ENCODE measurements at places on chromosomes 12 and 14. TPM values are rescaled to one million over a fixed set of nuclear protein-coding genes. Genes with fewer than 3 reads are reported as not detected.

DNA sequence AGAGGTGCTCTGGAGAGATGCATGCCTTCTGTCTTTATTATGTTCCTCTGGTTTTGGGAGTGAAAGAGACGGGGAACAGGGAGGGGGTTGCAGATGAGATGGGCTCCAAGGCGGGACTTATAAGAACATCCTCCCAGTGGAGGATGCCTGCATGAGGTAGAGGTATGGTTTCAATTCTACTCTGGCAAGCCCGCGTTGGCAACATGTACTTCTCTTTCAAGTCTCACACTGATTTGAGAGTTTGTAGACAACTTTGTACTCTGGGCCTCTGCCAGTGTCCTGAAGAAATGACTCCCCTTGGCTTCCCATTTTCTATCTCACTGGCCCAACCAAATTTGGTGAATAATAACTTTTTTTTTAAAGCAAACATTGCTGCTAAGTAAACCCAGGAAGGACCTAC lies 121.3 kb downstream of the C12orf75 start:
- no peak for DNase-seq

Gene PRKD1
- not detected for total RNA-seq

DNA sequence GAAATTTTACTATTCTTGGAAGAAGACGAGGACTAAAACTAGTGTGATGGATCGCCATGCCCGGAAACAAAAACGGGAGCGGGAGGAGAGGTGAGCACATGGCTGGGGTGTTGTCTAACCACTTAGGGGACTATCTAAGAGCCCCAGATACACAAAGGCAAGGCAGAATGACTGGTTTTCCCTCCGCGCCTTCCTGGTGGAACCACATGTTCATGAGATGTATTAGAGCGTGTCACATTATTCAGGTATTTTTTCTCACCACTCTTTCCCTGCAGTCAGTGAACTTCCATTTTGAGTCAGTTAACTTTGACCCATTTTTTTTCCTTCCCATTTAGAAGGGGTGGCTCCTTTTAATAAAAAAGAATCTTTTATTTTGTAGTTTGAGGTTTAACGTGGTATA lies 68.8 kb upstream of the TRAF3 start:
- no peak for DNase-seq

DNA sequence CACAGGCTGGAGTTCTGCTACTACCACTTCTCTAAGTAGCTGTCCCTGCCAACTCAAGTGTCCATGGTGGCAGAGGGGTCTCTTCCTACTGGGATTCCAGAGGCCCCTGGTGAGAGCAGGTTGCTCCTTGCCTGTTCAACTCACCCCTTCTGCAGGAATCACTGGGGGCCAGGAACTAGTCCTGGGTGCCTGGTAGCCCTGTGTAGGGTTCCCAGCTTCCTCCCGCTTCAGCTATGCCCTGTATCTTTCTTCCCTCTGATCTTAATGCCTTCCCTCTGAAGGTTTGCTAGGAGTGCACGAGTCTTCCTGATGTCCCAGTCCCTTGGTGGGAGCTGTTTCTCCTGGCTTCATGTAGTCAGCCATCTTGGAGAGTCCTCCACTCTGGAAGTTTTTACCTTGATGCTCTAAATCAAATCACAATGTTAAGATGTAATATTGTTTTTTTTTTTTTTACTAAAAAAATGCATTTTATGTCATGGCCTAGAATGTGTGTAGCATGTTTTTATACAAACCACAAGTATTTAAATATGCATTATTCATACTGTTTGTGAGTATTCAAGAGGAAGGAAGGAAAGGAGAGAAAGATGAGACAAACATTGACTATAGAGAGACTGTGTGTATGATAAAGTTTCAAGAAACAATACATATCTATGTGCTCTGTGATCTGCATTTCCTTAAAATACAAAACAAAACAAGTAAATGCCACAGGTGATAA lies 54.7 kb downstream of the FRS2 start:
- no peak for DNase-seq

DNA sequence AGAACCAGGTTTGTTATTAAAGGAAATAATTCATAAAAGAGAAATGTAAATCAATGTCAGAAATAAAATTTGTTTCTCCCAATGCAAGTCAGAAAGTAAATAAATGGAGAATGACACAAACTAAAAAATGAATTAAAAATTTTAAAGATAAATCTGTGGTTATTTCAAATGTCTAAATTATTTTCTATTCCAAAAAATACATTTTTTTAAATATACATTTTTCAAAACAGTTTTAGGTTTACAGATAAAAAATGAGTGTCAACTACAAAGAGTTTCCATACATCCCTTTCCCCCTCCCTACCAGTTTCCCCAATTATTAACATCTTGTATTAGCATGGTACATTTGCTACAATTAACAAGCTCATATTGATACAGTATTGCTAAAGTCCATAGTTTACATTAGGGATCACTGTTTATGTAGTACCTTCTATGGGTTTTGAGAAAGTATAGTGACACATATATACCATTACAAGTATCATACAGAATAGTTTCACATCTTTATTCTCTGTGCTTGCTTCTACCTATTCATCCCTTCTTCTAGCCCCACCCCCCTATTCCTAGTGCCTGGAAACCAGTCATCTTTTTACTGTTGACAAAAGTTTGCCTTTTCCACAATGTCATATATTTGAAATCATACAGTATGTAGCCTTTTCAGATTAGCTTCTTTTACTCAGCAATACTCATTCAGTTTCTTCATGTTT lies 104.2 kb downstream of the RALGAPA1 start:
- DNase-seq: no peak

- DNase-seq: no peak
Observed at GRCh38 chr14:50979941-50980850, 35.9 kb upstream of the PYGL start.

GRCh38 chr12:115837220-115837619 lies 440.3 kb downstream of the MED13L start:
- DNase-seq: no peak

DNA sequence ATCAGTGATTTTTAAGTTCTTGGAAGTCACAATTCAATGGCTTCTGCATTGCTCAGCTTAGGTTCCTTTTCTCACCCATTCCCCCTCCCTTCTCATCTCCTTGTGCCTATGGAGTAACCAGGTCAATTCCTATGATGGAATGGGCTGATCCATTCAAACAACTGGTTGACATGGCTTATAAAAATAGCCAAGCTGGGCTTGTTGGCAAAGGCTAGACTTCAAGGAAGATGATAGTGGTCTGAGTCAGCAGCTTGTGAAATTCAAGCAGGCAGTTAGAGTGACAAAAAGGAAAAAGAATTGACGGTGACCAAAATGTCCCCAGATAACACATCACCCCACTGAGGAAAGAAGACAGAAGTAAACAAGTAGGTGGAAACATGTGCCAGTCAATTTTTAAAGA lies 119.9 kb upstream of the PCED1B start:
- DNase-seq: no peak

Gene KRT2
- total RNA-seq: 0.62 TPM

DNA sequence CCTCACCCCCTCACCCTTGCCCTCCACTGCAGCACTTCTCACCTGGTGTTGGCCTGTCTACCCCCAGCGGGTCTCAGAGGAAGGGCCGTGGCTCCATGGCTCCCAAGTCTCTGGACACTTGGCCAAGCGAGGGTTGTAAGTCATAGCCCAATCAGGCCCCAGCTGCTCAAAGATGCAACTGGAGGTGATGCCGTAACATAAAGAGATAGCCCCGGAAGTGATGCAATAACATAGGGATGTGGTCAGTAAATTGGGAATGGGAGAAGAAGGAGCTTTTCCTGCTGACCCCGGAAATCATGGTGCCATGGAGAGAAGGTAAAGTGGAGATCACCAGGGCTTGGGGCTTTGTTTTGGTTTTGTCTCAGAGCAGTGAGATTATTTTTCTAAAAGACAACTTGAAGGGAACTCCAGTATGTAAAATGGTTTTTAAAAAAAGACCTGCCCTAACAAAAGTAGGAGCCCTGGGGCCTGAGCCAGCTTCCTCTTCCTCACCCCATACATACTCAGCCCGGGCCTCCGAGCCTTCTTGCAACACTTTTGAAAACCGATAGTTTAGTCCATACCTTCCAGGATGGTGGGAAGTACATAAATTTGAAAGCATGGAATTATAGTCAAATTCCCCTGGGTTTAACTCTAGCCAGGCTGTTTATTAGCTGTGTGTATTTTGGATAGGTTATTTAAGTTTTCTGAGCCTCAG lies 212.5 kb downstream of the CRADD start:
- no peak for DNase-seq

- DNase-seq: peak; percentile 27
Observed at GRCh38 chr12:15584366-15585041, 204.7 kb downstream of the EPS8 start.

GRCh38 chr12:121590476-121591143 lies 9.8 kb upstream of the KDM2B start:
- peak; percentile 75 for DNase-seq

Gene WBP11
- total RNA-seq: 106 TPM

Gene DEPDC4
- 0.81 TPM for total RNA-seq

- DNase-seq: no peak
Observed at GRCh38 chr14:36028218-36028617, 148.3 kb downstream of the PTCSC3 start.

DNA sequence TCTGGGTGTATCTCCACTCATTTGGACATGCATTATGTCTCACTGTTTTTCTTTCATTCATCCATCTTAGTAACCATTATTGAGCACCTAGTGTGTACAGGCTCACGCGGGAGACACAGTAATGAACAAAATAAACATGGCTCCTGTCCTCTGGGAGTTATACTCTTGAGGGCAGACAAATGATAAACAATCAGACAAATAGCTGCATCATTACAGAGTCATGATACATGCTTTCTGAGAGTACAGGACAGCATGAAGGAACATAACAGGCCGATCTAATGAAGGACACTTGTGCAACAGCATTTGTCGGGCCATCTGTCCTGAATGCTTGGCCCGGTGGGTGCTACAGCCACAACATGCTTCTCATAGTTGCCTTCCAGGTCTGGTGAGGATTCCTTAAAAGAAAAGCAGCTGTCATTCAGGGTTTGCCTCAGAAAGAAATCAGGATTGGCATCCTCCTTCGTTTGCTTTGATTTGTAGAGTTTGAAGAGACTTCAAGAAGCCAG lies 77.2 kb upstream of the EGLN3 start:
- DNase-seq: no peak

DNA sequence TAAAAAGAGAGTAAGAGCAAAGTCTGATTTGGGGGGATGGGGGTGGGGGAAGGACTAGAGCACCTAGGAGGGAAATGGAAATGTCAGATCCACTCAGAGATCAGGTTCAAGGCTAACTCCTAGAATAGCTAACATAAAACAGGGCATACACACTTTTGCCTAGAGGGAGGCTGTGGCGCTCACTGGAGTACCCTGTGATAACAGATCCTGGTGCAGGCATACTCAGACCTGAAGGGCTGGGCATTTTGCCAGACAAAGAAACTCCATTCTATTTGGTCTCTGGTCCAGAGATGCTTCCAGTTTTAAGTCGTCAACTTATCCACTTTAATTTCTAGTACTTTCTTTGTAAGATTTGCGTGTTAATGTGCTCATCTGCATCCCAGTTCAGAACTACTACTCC lies 5.8 kb downstream of the CTDSP2 start:
- DNase-seq: no peak

DNA sequence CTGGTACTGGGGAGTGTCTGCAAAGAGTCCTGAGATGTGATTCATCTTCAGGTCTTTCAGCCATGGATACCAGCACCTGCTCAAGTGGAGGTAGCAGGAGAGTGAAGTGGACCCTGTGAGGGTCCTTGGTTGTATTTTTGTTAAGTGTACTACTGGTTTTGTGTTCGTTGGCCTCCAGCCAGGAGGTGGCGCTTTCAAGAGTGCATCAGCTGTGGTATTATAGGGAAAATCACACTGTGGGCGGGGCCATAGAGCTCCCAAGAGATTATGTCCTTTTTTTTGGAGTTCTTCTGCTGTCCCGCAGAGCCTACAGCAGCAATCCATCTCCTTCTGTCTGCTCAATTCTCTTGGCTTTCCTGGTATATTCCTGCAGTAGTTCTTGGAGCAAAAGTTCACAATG lies 66.8 kb downstream of the SPATA7 start:
- DNase-seq: no peak

Gene BLOC1S1
- total RNA-seq: 65.7 TPM

GRCh38 chr12:12676605-12677004 lies 19.4 kb downstream of the GPR19 start:
- DNase-seq: no peak

Gene ALX1
- not detected for total RNA-seq

- DNase-seq: no peak
Observed at GRCh38 chr12:12718381-12718759, 1.2 kb downstream of the CDKN1B start.

DNA sequence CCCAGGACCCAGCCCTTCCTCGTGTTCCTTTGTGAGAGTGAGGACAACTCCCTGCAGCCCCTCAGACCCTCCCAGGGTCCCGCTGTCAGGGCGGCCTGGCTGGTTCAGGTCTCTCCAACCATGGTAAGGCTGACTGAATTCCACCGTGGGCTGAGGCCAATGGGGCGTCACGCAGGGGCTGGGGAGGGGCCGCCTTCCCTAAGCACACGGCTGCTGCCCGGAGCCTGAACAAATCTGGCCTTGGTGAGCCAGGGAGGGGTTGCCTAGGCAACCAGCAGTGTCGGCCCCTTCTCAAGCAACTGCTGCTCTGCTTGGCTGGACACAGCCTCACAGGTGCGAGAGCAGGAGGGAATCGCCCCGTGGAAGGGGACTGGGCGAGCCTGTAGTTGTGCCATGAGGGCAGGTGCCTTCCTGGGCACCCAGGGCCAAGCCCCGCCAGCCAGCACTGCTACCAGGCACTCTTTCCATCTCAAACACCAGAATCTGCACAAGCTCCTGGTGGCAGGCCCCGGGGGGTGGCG lies 37.0 kb upstream of the GALNT9 start:
- DNase-seq: no peak

Gene BORCS5
- total RNA-seq: 12.4 TPM

Gene MAP1LC3B2
- total RNA-seq: 1.1 TPM

- no peak for DNase-seq
Observed at GRCh38 chr14:81485372-81485771, 48.3 kb downstream of the SEL1L start.

- no peak for DNase-seq
Observed at GRCh38 chr12:14366209-14367039, 942 bp downstream of the ATF7IP start.

Gene MDGA2
- not detected for total RNA-seq

Gene BEGAIN
- 1.4 TPM for total RNA-seq

GRCh38 chr12:128323145-128323920 lies 56.4 kb downstream of the TMEM132C start:
- DNase-seq: no peak

GRCh38 chr14:56635041-56635440 lies 55.4 kb downstream of the TMEM260 start:
- no peak for DNase-seq

Gene RAB2B
- 29.2 TPM for total RNA-seq

DNA sequence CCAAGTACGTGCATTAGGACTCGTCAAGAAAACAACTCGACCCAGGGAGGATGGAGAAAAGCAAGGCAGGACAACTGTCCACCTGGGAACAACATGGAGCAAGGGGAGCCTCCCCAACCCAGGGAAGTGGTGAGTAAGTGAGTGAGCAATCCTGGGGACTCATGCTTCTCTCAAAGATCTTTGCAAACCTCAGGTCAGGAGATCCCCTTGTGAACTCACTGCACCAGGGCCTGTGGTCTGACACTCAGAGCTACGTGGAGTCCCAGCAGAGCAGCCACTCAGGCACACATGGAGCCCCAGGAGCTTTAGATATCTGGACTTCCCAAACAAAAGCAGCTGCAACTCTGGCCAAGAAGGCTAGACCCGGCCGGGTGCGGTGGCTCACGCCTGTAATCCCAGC lies 12.2 kb upstream of the OR5AU1 start:
- DNase-seq: no peak

- DNase-seq: no peak
Observed at GRCh38 chr12:88810806-88811205, 230.5 kb upstream of the KITLG start.

- no peak for DNase-seq
Observed at GRCh38 chr14:94631536-94632304, 19.5 kb downstream of the SERPINA3 start.

Gene SELPLG
- total RNA-seq: 157 TPM

Gene NDUFA12
- 67.5 TPM for total RNA-seq
